NCI-H2081 treated with DMSO at 0.1 percent for 48 hours (cell line): ENCODE measurements at places on chromosomes 2 and 18.

DNA sequence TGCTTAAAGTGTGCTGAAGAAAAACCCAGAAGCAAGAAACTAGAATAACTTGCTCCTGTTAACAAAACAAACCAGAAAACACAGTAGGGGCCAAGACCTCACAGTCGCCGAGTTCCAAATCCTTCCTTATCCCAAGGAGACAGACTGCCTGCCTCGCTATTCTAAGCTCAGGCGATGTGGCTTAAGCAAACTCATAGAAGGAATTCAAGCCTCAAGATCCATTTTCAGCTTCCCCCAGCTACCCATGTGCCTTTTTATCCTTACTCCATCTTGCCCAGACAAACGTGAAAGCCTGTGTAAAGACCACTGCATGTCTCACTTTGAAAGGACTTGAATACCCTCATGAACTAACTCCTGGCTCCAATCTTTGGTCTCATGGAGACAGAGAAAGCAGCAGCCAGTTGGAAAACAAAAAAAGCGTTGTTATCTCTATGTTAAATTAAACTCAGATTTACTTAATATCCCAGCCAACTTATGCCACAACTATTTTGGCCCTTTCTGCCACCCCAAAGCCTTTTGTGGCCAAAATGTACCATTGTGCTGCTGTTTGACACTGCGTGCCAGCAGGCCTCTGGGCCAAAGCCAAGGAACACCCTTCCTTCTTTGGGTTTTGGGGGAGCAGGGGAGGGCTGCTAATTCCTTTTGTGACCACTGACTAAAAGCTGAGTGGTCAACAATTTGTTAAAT is 123.2 kb upstream of the FZD5 start:
- DNase-seq: no peak

GRCh38 chr2:231378026-231378722 is 17.3 kb upstream of the B3GNT7 start:
- no peak for DNase-seq

- no peak for DNase-seq
Observed at GRCh38 chr18:12656938-12657683, 796 bp downstream of the SPIRE1 start.

GRCh38 chr2:231877533-231878456 is 48.4 kb downstream of the NPPC start:
- DNase-seq: no peak

- DNase-seq: no peak
Observed at GRCh38 chr2:14015113-14015630, 617.3 kb upstream of the LRATD1 start.

GRCh38 chr2:147442816-147443215 is 402.0 kb upstream of the ACVR2A start:
- DNase-seq: no peak

DNA sequence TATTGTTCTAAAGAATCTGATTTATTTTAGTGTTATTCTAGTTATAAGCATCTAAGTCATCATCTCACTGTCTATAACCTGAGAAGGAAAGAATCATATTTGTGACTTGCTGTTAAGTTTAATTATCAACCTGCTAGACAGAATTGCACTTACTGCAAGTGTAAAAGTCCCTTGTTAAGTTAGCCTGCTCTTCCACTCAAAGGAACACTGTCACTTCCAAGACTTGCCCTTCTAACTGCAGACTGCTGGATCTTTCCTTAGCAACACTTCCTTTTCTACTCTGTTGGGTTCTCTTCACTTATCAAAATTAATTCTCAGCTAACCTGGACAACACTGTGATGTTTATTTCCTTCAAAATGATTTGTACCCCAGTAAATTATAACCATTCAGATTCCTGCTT is 323.2 kb upstream of the TFPI start:
- no peak for DNase-seq
